ENCODE measurements at places on chromosomes 5 and 9.

- H3K27ac ChIP-seq: no peak overlapping the region
- H3K36me3 ChIP-seq: peaks cover 44% of the 10 kb centered on the region
- no peaks in the 10 kb centered on the region for H3K27me3 ChIP-seq
These were observed 196.3 kb downstream of the TRIO start for GRCh38 chr5:14339468-14339867.

- no peaks in the 10 kb centered on the region for H3K4me1 ChIP-seq
- no peaks in the 10 kb centered on the region for H3K27me3 ChIP-seq
- no peak for DNase-seq
- H3K4me3 ChIP-seq: no peak overlapping the region
- H3K36me3 ChIP-seq: peaks cover 79% of the 10 kb centered on the region
- no peak overlapping the region for H3K27ac ChIP-seq
These were observed 30.3 kb downstream of the MELK start for GRCh38 chr9:36603006-36603405.

DNA sequence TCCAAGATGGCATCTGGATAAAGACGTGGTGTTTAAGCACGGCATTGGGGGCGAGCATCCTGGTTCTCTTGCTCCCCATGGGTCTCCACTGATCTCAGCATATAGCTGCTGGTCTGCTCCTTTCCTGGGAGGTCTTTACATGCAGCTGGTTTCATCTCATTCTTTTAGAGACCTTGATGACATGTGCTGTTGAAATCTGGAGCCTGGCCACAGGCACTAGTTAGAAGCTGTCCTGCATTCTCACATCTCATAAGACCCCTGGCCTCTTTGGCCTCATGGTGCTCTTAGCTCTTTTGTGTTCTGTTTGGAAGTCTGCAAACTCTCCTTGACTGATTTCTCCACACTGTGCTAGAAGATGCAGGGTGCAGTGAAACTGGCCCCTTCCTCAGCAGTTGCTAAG lies 113.0 kb downstream of the SMARCA2 start:
- H3K27ac ChIP-seq: no peak overlapping the region
- H3K4me1 ChIP-seq: no peaks in the 10 kb centered on the region
- no peak for DNase-seq
- H3K4me3 ChIP-seq: no peak overlapping the region

GRCh38 chr5:150848271-150848670 lies 1.9 kb downstream of the IRGM start:
- H3K4me1 ChIP-seq: no peaks in the 10 kb centered on the region
- H3K27me3 ChIP-seq: no peaks in the 10 kb centered on the region
- no peak for DNase-seq
- no peak overlapping the region for H3K4me3 ChIP-seq
- no peaks in the 10 kb centered on the region for H3K36me3 ChIP-seq
- no peak overlapping the region for H3K27ac ChIP-seq

GRCh38 chr5:104421431-104421830 lies 858.8 kb upstream of the NUDT12 start:
- no peak overlapping the region for H3K27ac ChIP-seq
- H3K4me3 ChIP-seq: no peak overlapping the region
- DNase-seq: no peak
- H3K27me3 ChIP-seq: no peaks in the 10 kb centered on the region
- H3K4me1 ChIP-seq: no peaks in the 10 kb centered on the region

DNA sequence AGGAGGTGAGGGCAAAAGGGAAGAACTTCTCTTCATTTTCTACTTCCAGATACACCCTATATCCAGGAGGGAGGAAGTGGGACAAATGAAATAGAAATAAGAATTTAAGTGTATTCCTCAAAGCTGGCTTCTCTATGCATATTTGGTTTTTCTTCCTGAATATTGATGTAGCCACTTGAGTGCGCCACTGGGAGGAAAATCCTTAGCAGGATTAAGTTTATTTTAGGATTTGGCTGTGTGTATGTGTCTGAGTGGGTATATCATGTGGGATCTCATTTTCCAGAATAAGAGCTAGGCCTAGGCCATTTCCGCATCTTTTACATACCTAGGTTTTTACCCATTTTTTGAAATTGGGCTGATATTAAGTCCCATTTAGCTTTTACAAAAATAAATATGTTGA lies 42.5 kb downstream of the MAP1B start:
- DNase-seq: no peak
- peaks cover 16% of the 10 kb centered on the region for H3K36me3 ChIP-seq
- H3K27me3 ChIP-seq: no peaks in the 10 kb centered on the region
- no peak overlapping the region for H3K4me3 ChIP-seq
- H3K4me1 ChIP-seq: peaks cover 11% of the 10 kb centered on the region

DNA sequence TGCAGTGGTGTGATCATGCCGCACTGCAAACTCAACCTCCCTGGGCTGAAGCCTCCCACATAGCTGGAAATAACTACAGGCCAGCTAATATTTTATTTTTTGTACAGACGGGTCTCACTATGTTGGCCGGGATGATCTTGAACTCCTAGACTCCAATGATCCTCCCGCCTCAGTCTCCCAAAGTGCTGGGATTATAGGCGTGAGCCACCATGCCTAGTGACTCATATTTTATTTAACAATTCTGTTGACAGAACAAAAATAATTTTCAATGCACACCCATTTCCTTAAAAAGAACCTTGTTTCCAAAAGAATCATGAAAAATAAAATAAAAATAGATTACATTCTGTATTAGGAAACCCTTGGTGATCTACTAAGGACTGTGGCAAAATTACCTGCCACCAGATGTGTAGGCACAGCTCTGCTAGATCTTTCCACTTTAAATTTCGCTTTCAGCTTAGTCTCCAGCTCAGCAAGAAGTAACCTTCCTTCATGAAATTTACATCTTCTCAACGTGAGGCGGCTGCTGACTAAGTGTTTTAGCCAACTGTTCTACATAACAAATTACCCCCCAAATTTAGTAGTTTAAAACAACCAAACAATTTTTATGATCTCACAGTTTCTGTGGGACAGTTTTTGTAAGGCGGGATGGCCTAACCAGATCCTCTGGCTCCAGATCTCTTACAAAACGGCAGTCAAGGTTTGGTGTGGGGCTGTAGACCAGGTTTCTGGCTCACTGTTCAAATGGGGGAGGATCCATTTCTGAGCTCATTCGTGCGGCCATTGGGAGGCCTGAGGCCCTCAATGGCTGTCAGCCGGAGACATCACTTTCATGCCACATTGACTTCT lies 32.6 kb upstream of the GOLPH3 start:
- peaks cover 8% of the 10 kb centered on the region for H3K36me3 ChIP-seq
- no peaks in the 10 kb centered on the region for H3K4me1 ChIP-seq
- no peak overlapping the region for H3K4me3 ChIP-seq
- H3K27ac ChIP-seq: no peak overlapping the region
- DNase-seq: no peak
- H3K27me3 ChIP-seq: no peaks in the 10 kb centered on the region

- no peak overlapping the region for H3K4me3 ChIP-seq
- H3K36me3 ChIP-seq: peaks cover 49% of the 10 kb centered on the region
- H3K4me1 ChIP-seq: no peaks in the 10 kb centered on the region
- no peaks in the 10 kb centered on the region for H3K27me3 ChIP-seq
- DNase-seq: no peak
These were observed 79.4 kb downstream of the ERCC6L2 start for GRCh38 chr9:95954940-95955339.

DNA sequence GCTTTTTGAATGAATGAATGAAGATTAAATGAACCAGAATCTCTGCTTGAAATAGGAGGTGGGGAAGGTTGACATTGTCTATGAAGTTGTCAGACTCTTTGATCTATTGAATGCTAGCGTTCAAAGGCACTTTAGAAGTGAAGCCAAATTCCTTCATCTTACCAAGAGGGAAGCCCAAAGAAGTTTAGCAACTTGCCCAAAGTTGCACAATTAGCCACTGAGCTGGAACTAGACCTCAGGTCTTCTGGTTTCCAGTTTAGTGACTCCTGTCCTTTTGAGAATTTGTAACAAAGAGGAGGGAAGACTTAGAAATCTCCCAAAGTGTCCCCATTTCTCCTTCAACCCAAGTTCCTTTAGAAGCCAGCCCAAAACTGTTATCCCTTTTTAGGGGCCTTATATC lies 20.7 kb upstream of the SLC1A3 start:
- DNase-seq: no peak
- no peaks in the 10 kb centered on the region for H3K4me1 ChIP-seq
- no peaks in the 10 kb centered on the region for H3K36me3 ChIP-seq
- no peak overlapping the region for H3K27ac ChIP-seq
- 0 out of 2 replicates have a peak, but pooled peaks cover 2% of the 10 kb centered on the region for H3K27me3 ChIP-seq

DNA sequence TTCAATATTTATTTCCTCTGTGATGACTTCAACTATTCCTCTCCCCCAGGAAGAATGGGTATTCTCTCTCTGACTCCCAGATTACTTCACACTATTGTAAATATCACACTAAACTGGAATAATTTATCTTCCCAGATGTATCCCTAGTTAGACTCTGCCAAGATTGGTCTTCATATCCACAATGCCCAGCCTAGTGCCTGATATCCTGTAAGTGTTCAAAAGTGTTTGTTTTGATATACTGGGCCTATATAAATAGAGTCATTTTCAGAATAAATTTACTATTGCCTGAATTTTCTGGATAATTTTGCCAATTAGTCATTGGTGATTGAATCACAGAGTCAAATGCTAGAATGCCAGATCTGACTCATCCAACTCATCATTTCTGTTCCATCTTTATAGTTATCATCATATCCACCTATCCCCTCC lies 143.7 kb upstream of the TNC start:
- H3K4me1 ChIP-seq: no peaks in the 10 kb centered on the region
- DNase-seq: no peak
- no peaks in the 10 kb centered on the region for H3K36me3 ChIP-seq
- no peak overlapping the region for H3K4me3 ChIP-seq
- no peak overlapping the region for H3K27ac ChIP-seq

DNA sequence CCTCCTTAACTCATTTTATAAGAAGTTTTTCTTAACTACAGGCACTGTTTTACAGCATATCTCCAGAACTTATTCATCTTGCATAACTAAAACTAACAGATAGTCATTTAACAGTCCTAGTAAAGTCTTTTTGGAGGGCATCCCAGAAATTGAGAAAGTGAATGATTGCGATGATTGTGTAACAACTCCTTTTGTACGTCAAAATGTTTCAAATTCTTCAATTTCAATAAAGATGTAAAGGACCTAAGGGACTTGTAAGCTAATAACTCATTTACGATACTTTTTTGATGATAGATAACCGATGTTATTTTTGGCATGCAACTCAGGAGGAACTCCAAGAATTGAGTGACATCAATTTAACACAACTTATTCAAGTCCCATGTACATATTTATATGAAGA lies 42.7 kb downstream of the SVEP1 start:
- no peak for DNase-seq
- H3K27me3 ChIP-seq: no peaks in the 10 kb centered on the region
- H3K4me1 ChIP-seq: no peaks in the 10 kb centered on the region
- no peaks in the 10 kb centered on the region for H3K36me3 ChIP-seq
- H3K4me3 ChIP-seq: no peak overlapping the region

DNA sequence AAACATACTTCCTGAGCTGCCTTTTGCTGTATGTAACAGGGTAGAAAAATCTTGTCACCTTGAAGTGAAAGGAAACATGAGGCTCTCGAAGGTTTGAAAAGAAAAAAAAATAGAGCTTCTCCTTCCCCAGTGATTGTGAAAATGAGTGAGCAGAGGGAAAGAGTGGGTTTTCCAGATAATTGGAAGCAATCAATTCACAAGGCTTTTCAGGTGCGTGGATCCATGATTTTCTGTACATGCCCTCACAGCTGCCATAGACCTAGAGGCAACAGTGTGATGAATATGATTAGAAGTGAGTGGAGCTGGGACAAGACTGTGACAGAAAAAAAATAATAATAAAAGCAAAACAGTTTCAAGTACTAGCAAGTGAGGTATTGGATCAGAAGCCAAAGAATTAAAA lies 1422.5 kb upstream of the CDH6 start:
- H3K36me3 ChIP-seq: no peaks in the 10 kb centered on the region
- H3K27me3 ChIP-seq: no peaks in the 10 kb centered on the region
- H3K4me3 ChIP-seq: no peak overlapping the region
- no peaks in the 10 kb centered on the region for H3K4me1 ChIP-seq
- DNase-seq: no peak

GRCh38 chr9:106615118-106615889 lies 247.7 kb upstream of the ZNF462 start:
- H3K4me3 ChIP-seq: no peak overlapping the region
- H3K27me3 ChIP-seq: no peaks in the 10 kb centered on the region
- H3K4me1 ChIP-seq: peaks cover 1% of the 10 kb centered on the region
- no peaks in the 10 kb centered on the region for H3K36me3 ChIP-seq
- no peak overlapping the region for H3K27ac ChIP-seq

- no peak overlapping the region for H3K27ac ChIP-seq
- DNase-seq: no peak
- H3K4me1 ChIP-seq: no peaks in the 10 kb centered on the region
- H3K36me3 ChIP-seq: peaks cover 17% of the 10 kb centered on the region
- H3K27me3 ChIP-seq: no peaks in the 10 kb centered on the region
- no peak overlapping the region for H3K4me3 ChIP-seq
These were observed 5.5 kb downstream of the MRNIP start for GRCh38 chr5:179852993-179853547.

DNA sequence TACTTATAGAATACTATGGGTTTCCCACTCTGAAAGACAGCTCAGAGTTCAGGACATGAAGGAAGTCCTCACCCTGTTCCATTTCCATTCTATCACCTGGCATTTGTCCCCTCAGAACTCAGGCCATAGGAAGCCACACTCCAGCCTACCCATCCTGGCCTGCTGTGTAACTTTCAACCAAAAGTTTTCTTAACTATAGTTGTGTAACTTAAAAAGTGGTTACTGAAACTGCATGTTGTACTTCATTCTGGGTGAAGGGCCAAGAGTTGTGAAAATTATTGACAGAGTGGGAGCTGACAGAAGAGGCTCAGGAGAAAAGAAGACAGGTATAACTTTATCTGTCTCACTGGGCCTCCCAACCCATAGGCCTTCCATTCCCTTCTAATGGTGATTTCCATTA lies 212.5 kb downstream of the RAB3C start:
- no peak overlapping the region for H3K27ac ChIP-seq
- DNase-seq: no peak
- no peaks in the 10 kb centered on the region for H3K36me3 ChIP-seq
- peaks cover 2% of the 10 kb centered on the region for H3K4me1 ChIP-seq
- H3K27me3 ChIP-seq: no peaks in the 10 kb centered on the region

DNA sequence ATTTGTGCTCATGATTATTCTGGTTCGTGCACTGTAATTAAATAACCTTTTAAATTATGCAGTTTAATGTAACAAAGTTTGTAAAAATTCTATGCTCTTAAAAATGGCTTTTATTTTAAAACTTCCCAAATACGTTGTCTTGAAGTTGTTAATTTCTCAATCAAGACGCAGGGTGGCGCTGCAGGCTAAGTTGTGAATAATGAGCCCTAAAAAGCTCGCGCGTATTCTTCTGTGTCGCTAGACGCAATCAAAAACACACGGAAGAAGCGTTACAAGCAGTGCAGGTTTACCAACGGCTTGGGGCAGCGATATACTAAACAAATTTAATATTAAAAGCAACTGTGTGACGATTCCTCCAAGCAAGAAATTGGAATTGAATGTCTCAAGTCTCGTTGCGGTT lies at the start of gene PCDHB4:
Gene PCDHB4, plus strand, starts transcription at position 256 of the 400 bp plus-strand sequence. CDS start 181 bp downstream, outside the sequence.
- H3K4me1 ChIP-seq: no peaks in the 10 kb centered on the region
- peak within 1 kb of the TSS; percentile 34 for H3K4me3 ChIP-seq
- DNase-seq: peak; percentile 51
- H3K27me3 ChIP-seq: no peaks in the 10 kb centered on the region
- peaks cover 14% of the 10 kb centered on the region for H3K36me3 ChIP-seq
- H3K27ac ChIP-seq: no peak within 1 kb of the TSS
